ENCODE measurements at places on chromosomes 1 and 21.

GRCh38 chr1:151875419-151876097 is 22.0 kb upstream of the THEM5 start:
- DNase-seq: no peak
- no peak overlapping the region for H3K27ac ChIP-seq
- no peaks in the 10 kb centered on the region for H3K4me1 ChIP-seq

DNA sequence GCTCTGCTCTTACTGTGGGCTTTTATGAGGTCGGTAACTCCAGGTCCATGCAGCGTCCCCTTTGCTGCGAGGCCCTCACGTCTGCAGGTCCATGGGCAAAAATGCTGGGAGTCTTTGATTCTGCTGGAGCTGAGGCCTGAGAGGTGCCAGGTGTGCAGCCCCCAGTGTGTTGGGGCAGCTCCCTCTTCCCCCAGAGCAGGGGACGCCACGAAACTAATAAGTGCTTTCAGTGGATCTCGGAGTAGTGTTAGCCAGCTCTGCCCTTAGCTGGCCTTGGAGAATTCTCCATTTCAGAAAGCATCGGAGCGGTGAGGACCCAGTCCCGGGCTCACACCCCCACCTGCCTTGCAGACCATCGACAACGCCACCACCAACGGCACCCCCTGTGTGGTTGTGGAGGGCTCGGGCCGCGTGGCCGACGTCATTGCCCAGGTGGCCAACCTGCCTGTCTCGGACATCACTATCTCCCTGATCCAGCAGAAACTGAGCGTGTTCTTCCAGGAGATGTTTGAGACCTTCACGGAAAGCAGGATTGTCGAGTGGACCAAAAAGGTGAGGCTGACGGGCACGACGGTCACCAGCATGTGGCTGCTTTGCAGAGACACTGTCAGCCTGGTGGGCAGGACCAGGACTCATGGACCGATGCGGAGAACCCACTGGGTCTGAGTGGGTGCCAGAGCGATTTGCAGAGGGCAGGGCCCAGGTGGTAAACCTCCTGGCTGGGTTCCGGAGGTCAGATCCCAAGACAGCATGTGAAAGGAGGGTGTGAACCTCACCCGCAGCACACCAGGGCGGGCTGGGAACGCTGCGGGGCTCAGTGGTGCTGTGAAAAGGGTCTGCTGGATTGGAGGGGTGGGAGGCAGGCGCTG is 25.5 kb downstream of the TRPM2 start:
- H3K27me3 ChIP-seq: no peaks in the 10 kb centered on the region
- DNase-seq: no peak
- no peak overlapping the region for H3K27ac ChIP-seq
- H3K4me3 ChIP-seq: no peak overlapping the region
- H3K4me1 ChIP-seq: no peaks in the 10 kb centered on the region

- H3K36me3 ChIP-seq: no peaks in the 10 kb centered on the region
- no peak overlapping the region for H3K4me3 ChIP-seq
- no peak overlapping the region for H3K27ac ChIP-seq
- DNase-seq: no peak
Observed at GRCh38 chr1:42593486-42594100, 64.6 kb upstream of the PPIH start.

- no peaks in the 10 kb centered on the region for H3K36me3 ChIP-seq
- H3K4me3 ChIP-seq: no peak overlapping the region
- H3K4me1 ChIP-seq: no peaks in the 10 kb centered on the region
Observed at GRCh38 chr1:194466706-194467105, 1280.3 kb upstream of the B3GALT2 start.
